ENCODE measurements at places on chromosomes 13 and 19. TPM values are rescaled to one million over a fixed set of nuclear protein-coding genes. Genes with fewer than 3 reads are reported as not detected.

The ABCA7 gene
- 4.4 TPM for total RNA-seq

- DNase-seq: no peak
- no peaks in the 10 kb centered on the region for H3K4me1 ChIP-seq
- no peaks in the 10 kb centered on the region for H3K27me3 ChIP-seq
- no peaks in the 10 kb centered on the region for H3K36me3 ChIP-seq
- H3K4me3 ChIP-seq: no peak overlapping the region
These were observed 136.3 kb upstream of the UFM1 start for GRCh38 chr13:38213314-38213713.

- no peak overlapping the region for H3K4me3 ChIP-seq
- no peaks in the 10 kb centered on the region for H3K4me1 ChIP-seq
- no peaks in the 10 kb centered on the region for H3K27me3 ChIP-seq
- H3K36me3 ChIP-seq: no peaks in the 10 kb centered on the region
These were observed 47.2 kb upstream of the ZNF737 start for GRCh38 chr19:20612711-20613316.

- H3K36me3 ChIP-seq: no peaks in the 10 kb centered on the region
- no peaks in the 10 kb centered on the region for H3K27me3 ChIP-seq
- H3K27ac ChIP-seq: no peak overlapping the region
- no peak overlapping the region for H3K4me3 ChIP-seq
- no peak for DNase-seq
These were observed 446.4 kb downstream of the COG6 start for GRCh38 chr13:40101708-40102359.

GRCh38 chr13:79782541-79783205 is 301.7 kb downstream of the NDFIP2 start:
- no peaks in the 10 kb centered on the region for H3K27me3 ChIP-seq
- no peak overlapping the region for H3K27ac ChIP-seq
- H3K4me1 ChIP-seq: no peaks in the 10 kb centered on the region
- H3K4me3 ChIP-seq: no peak overlapping the region
- H3K36me3 ChIP-seq: no peaks in the 10 kb centered on the region

- H3K27ac ChIP-seq: no peak overlapping the region
- H3K36me3 ChIP-seq: no peaks in the 10 kb centered on the region
- no peak for DNase-seq
These were observed 7.1 kb upstream of the WDR18 start for GRCh38 chr19:977058-977464.

GRCh38 chr19:35736913-35737886 is 5.1 kb downstream of the IGFLR1 start:
- no peaks in the 10 kb centered on the region for H3K36me3 ChIP-seq
- H3K27ac ChIP-seq: no peak overlapping the region
- no peaks in the 10 kb centered on the region for H3K27me3 ChIP-seq
- no peaks in the 10 kb centered on the region for H3K4me1 ChIP-seq
- DNase-seq: no peak
- no peak overlapping the region for H3K4me3 ChIP-seq

The ERICH4 gene
- total RNA-seq: not detected

- no peaks in the 10 kb centered on the region for H3K36me3 ChIP-seq
- no peaks in the 10 kb centered on the region for H3K27me3 ChIP-seq
- no peak for DNase-seq
- H3K4me3 ChIP-seq: no peak overlapping the region
These were observed 130.9 kb downstream of the ZDHHC20 start for GRCh38 chr13:21328201-21328600.

The KLK8 gene
- not detected for total RNA-seq

DNA sequence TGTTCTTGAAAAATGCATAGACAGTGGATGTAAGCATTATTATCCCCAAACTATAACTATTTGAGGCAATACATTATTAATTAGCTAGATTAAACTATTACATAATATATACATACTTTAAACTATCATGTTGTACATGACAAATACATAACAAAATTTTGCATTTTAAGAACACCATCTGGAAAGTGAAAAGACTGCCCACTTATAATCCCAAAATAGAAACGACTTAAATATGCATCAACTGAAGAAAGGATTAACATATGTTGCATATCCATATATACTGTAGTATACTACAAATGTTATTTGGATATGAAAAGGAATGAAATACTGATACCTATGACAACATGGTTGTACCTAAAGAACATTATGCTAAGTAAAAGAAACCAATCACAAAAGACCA is 700.8 kb upstream of the SPRY2 start:
- DNase-seq: no peak
- H3K27me3 ChIP-seq: no peaks in the 10 kb centered on the region
- H3K27ac ChIP-seq: no peak overlapping the region
- no peaks in the 10 kb centered on the region for H3K4me1 ChIP-seq
